NCI-H460 (cell line): ENCODE measurements at places on chromosomes 7 and 10.

DNA sequence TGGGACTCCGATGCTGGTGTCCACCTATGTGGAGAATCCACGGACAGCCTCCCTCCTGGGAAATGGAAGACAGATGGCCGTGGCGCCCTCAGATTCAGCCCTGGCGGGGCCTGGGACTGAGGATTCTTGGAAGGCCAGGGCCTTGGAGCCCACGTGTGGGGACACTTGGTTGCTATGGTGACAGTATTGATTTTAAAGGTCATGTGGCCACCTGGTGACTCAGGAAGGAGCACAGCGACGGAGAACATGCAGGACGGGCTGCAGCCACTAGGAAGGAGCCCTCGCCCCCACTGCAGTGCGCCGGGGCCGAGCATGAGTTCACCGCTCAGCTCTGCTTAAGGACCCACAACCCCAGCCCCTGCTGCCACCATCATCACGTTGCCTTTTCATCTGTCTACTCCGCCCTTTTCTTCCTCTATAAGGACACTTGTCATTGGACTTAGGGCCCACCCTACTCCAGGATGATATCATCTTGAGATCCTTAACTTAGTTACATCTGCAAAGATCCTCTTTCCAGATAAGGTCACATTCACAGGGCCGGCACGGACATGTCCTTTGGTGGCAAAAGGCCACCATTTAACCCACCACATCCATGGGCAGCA lies 3.7 kb upstream of the STK32C start:
- DNase-seq, result no peak

DNA sequence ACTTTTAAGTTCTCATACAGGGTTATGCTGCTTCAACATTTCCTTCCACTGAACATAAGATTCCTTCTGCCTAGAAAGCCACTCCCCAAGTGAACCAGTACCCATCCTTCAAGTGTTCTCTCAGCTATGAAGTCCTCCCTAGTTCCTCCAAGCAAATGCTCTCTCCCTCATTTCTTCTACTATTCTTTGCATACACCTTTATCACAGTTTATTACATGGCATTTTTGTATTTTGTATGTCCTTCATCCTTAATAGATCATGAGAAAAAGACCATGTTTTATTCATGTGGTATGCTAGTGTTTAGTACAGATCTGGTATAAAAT lies 1.9 kb downstream of the SYPL1 start:
- DNase-seq, result no peak

DNA sequence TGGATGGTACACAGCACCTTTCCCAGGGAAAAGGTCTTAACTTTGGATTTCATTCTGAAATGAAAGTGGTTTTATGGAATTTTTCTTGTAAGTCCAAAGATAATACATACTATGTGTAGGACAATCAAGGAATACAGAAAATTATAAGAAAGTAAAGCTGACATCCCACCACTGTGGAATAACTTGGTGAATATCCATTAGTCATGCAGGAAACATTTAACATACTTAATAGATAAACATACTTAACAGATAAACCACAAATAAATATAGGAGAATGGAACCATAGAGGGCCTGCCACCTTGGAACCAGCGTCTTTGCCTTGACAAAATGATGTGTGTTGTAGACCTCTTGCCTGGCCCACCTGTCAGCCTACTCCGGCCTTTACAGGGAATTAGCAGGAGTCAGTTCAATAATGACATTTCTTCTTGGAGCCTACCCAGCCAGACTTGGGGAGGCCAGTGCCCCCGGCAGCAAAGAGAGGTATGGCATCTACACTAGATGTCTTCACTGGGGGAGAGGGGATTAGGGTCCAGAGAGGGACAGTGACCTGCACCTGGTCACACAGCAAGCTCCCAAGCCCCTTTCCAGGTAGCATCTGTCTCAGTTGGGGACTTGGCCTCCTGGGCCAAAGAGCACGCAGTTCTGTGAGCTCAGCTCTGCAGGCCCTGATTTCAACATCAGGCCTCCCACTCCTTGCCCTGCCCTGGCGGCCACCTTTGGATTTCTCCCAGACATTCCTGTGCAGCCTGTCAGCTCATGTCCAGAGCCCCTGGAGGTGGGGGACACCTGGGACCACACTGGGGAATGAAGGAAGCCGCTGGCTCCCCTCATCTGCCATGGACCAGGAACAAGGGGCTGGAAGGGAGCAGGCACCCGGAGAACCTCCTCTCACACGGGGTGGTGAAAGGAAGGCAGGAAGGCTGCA lies 112.6 kb upstream of the PPIF start:
- DNase-seq, result no peak

DNA sequence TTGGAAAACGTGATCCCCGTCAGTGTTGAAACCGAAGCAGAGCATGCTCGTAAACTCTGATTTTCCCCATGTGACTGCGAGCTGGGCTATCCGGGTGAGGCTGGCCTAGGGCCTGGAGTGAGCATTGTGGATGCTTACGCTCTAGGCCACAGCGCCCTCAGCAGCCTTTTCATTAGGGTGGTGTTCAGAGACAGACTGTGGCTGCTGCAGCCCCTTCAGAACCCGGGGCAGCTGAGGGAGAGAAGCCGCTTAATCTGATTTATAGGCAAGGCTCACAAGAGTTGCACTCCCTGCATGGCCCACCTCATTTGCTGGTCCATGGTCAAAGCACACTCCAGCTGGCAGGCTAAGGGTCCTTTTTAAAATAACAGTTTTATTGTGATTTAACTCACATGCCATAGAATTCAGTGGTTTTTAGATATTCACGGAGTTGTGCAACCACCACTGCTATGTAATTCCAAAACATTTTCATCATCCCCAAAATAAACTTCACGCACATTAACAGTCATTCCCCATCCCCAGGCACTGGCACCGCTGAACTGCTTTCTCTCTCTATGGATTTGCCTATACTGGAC lies 72.5 kb downstream of the SYPL1 start:
- no peak for DNase-seq

DNA sequence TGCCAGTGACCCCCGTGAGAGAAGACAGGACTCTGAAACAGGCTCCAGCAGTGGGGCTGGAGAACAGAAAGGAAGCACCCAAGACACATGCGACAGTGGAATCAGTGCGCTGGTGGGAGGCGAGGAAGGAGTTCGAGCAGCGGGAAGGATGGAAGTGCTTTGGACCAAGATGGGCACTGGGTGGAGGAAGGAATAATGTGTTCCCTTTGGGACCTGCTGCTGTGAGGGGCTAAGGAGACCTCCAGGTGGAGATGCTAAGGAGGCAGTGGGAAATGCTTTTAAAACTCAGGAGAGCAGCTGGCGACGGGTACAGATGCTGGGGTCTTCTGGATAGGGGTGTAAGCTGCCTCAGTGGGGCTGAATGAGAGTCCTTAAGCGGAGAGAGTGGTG lies 109.7 kb upstream of the ANLN start:
- DNase-seq, result no peak

DNA sequence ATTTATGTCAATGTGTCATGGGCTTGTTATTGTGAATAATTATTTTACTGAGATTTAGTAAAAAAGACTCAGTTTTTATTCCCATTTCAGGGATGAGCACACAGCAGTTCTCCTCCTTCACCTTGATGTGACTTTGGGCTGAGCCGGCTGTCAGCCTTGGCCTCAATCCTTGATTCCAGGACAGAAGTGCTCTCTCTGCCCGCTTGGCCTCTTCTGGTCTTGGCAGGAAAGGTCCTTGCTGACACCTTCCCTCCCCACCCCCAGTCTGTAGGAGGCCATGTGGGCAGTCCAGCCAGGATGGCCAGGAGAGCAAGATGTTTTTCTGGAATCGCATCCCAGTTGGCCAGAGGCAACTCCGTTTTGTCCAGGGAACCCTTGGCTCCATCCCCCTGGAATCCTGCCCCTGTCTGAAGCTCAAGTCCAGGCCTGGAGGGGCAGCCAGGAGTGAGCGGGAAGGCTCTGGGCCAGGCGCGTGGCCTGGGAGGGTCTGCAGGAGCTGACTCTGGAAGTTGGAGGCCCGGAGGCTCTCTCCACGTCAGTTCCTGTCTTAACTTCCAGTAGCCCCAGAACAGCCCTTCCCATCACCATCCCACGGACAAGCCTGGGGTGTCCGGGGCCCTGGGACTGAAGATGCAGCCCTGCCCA lies 100.9 kb downstream of the PDGFA start:
- no peak for DNase-seq

- DNase-seq, result no peak
Observed at GRCh38 chr7:94195813-94196212, 191.7 kb upstream of the BET1 start.

GRCh38 chr7:40412323-40412722 lies 277.5 kb downstream of the SUGCT start:
- no peak for DNase-seq

DNA sequence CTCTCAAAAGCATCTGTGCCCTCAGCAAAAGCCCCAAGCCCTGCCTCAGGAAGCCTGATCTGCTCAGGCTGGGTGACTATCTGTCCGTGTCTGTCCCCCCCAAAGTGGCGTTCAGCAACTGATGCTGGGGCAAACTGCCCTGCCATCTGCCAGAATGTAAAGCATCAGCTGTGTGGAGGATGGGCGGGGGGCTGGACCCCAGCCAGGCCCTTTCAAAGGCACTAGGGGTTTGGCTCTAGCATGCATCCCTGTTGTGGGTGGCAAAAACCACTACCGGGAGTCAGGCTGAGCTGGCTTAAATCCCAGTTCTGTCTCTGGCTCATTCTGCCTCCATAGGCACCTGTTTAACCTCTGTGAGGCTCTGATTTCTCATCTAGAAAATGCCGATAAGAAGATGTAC lies 35.5 kb downstream of the GPRIN2 start:
- DNase-seq, result no peak

GRCh38 chr7:147833557-147833956 lies 757.0 kb upstream of the C7orf33 start:
- DNase-seq, result no peak

- DNase-seq, result no peak
Observed at GRCh38 chr10:21529032-21529910, 3.8 kb upstream of the SKIDA1 start.

DNA sequence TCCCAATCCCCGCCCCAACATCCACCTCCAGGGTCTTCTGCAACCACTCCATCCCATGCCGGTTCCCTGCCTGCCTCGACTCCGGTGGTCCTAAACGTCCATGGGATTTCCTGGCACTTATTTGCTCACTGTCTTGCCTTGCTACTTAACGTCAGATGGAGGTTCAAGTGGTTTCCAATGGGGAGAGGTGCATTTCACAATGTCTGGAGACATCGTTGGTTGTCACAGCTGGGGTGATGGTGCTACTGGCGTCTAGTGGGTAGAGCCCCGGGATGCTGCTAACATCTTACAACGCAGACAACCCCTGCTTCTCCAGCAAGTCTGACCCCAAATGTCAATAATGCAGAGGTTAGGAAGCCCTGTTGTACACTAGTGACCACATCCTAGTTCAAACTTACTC lies 82.9 kb upstream of the ANLN start:
- no peak for DNase-seq

- no peak for DNase-seq
Observed at GRCh38 chr7:76300166-76300731, 2.2 kb upstream of the HSPB1 start.

GRCh38 chr7:14336256-14336655 lies 346.8 kb upstream of the ETV1 start:
- no peak for DNase-seq

- DNase-seq, result no peak
Observed at GRCh38 chr7:80764132-80764531, 125.7 kb downstream of the CD36 start.

GRCh38 chr10:57638411-57638810 lies 629.3 kb downstream of the IPMK start:
- no peak for DNase-seq

DNA sequence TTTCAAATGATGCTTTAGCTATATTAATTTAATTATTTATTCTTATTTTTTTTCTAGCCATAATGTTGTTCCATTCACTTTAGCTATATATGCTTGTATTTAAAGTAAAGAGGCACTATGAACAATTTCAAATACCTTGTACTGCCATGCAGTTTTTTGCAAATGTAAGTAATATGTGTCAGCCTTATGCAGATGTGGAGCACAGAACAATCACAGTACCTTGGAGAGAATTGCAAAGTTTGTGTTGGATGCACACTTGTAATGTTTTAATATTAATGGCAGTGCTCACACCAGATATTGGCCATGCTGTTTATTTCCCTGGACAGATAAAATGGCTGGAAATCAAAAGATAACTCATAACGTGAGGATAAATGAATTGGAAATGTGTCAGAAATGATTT lies 663.5 kb upstream of the SEMA3D start:
- no peak for DNase-seq

GRCh38 chr10:129941199-129942018 lies 22.7 kb downstream of the EBF3 start:
- no peak for DNase-seq

DNA sequence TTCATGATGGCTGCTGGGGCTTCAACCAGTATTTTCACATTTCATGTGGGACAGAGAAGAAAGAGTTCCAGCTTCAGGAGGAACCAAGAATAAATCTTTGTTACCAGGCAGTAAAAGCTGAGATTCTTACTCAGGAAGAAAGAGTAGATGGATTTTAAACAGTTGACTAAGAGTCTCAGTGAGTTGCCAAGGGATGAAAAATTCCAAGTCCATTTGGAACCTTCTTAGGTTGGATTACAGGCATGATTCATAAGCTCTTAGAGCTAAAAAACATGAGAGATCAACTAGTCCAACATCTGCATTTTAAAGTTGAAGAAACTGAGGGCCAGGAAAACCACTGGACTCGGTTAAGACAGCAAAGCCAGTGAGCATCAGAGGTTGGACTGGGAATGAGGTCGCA lies 148.6 kb downstream of the NEBL start:
- no peak for DNase-seq

DNA sequence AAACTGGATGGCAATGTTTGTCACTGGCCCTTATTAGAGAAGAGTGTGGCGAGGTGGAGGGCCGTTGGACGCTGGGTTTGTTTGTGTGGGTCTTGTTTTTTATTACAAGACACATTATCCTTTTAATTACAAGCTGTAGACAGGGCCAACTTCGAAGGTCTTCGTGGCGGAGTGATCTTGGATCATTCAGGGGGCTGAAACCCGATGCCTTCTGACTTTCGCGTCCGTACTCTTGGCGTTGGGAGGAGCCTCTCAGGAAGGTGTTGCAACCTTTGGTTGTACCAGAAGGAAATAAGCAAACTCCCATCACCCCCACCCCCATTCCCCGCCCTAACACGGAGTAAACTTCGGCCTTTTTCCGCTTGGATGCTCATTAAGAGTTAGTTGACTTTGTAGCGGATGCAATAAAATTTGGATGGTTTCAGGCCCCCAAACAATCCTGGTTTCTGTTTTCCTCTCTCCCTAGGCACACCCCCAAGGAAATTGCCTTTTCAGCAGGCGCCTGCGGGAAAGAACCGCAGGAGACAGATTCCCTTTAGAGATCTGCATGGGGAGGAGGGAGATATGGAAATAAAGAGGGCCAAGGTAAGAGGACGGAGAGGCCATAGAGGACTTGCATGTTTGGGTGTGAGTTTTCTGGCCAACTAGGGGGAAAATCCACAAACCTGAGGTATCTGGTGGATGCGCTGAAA lies 294.5 kb upstream of the NFE2L3 start:
- no peak for DNase-seq

GRCh38 chr7:80488851-80489370 lies 23.0 kb downstream of the GNAT3 start:
- DNase-seq, result no peak

GRCh38 chr10:10213237-10213636 lies 804.4 kb upstream of the CELF2 start:
- DNase-seq, result no peak
